Fibroblast of pulmonary artery (primary cell): ENCODE measurements at places on chromosomes 11 and 22.
A peak's percentile ranks its signal among the peaks of the same experiment; 100 is the strongest.

GRCh38 chr11:28878025-28878424 is 769.8 kb downstream of the METTL15 start:
- DNase-seq, result peak; percentile 16

DNA sequence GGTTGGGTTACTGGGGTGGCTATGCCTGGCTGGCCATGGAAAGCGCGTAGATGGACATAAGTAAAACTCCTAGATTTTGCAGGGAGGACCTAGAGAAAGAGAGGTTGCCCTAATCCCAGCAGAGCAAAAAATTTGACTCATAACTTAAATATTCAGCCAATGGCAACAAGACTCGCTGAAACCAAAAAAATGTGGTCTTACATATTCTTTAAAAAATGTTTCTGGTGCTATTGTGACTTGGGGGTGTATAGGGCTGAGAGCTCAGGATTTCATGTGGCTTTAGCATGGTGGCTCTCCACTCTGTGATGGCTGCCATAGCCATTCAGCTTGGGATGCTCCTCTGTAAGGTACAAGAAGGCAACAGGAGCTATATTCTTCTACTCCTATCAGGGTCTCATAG is 27.2 kb upstream of the PDGFD start:
- peak; percentile 13 for DNase-seq

GRCh38 chr11:12063251-12063650 is 47.1 kb upstream of the MICAL2 start:
- no peak for DNase-seq

GRCh38 chr22:41752011-41752970 is 48.2 kb upstream of the CCDC134 start:
- DNase-seq, result no peak

DNA sequence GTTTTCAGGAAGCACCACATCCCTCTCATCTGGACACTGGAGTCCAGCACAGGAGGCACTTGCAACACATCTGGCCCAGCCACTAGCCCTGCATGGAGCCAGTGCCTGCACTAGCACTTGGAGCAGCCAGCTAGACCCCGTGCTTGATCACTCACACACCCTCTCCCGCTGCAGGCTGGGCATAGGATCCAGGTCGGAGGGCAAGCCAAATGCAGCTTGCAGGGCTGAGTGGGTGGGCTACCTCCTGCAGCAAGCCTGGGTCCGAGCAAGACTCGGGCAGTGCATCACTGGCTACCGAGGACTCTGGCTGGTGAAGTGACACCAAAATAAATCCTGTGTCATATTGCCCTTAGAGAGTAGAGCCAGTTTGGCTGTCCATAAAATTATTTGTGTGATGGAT is 1795.4 kb downstream of the LRRC4C start:
- no peak for DNase-seq

GRCh38 chr11:94117871-94118270 is 10.8 kb upstream of the PANX1 start:
- DNase-seq, result peak; percentile 14

DNA sequence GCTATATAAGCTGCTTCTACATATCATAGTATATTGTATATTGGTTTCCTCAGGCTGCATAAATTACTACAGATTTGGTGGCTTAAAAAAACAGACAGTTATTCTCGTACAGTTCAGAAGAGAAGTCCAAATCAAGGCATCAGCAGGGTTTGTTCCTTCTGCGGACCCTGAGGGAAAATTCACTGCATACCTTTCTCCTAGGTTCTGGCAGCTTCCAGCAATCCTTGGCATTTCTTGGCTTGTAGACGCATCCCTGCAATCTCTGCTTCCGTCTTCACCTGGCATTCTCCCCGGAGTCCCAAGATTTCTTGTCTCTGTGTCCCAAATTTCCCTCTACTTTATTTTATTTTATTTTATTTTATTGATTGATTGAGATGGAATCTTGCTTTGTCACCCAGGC is 142.8 kb downstream of the COMMD9 start:
- no peak for DNase-seq

GRCh38 chr11:10641177-10641911 is 52.2 kb downstream of the IRAG1 start:
- no peak for DNase-seq

- DNase-seq, result peak; percentile 94
Observed at GRCh38 chr11:129861702-129862522, 33.5 kb downstream of the NFRKB start.

- no peak for DNase-seq
Observed at GRCh38 chr11:4671741-4672140, 25.9 kb downstream of the OR51E2 start.

DNA sequence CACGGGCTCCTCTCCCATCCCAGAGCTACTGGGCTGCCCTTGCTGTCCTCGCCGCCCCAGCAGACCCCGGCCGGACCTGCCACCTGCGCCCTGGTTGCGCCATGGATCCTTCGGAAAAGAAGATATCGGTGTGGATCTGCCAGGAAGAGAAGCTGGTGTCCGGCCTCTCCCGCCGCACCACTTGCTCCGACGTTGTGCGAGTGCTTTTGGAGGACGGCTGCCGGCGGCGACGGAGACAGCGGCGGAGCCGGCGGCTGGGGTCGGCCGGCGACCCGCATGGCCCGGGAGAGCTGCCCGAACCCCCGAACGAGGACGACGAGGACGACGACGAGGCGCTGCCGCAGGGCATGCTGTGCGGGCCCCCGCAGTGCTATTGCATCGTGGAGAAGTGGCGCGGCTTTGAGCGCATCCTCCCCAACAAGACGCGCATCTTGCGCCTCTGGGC is 382 bp downstream of the RASSF10 start:
- DNase-seq, result no peak

- DNase-seq, result no peak
Observed at GRCh38 chr22:25557218-25557617, 7.3 kb upstream of the GRK3 start.
